ENCODE measurements at places on chromosomes 13 and 19.

DNA sequence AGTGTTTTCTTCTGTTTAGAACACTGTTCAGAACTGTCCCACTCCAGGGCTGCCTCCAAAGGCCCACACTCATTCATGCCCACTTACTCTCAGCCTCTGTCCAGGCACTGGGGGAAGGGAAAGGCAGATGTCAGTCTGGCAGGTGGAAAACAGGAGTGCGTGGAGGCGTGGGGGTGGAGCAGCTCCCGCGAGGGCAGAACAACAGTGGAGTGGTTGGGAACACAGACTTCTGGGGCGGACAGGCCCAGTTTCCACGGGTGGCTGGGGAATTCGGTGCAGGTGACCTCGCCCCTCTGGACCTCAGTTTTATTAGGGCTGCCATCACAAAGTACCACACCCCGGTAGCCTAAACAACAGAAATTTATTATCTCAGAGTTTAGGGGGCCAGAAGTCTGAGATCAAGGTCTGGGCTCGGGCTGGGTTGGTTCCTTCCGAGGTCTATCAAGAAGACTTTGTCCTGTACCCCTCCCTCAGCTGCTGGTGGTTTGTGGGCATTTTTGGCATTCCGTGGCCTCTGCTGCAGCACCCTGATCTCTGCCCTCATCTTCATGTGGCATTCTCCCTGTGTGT is 59.7 kb downstream of the SIPA1L3 start:
- DNase-seq: no peak

DNA sequence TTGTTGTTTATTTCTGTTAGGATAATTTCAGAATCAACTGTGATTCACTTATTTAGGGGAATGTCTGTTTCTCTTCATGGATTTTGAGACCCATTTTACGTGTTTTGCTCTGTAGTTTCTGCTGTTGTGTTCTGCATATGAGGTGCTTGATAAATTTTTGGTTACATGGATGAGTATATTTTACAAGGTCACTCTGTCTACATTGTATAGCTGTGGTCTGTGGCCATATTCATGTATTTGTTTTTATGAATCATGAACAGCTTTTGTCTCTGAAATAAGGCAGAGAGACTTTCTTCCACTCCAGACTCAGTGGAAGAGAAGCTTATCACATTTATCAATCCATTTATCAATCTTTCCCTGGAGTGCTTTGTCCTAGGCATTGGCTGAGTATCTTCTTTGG is 56.6 kb downstream of the PDS5B start:
- no peak for DNase-seq

GRCh38 chr13:36674337-36675212 is 755 bp downstream of the SERTM1 start:
- no peak for DNase-seq

DNA sequence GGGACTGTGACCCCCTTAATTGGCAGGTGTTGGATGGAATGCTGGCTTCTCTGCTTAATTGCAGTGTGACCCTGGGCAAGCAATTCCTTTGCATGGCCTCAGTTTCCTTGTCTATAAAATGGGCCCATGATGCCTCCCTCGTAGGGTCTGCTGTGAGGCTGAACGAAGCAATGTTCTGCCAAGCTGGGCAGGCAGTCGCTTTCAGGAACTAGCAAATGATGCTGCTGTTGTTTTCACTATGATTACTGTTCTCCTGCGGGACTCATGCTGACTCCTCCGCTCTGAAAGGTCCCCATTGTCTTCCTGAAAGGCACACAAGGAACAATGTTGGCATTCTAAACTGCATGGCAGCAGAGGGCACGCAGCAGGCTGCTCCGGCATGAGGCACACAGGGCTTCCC is 6.8 kb downstream of the BICRA start:
- no peak for DNase-seq

DNA sequence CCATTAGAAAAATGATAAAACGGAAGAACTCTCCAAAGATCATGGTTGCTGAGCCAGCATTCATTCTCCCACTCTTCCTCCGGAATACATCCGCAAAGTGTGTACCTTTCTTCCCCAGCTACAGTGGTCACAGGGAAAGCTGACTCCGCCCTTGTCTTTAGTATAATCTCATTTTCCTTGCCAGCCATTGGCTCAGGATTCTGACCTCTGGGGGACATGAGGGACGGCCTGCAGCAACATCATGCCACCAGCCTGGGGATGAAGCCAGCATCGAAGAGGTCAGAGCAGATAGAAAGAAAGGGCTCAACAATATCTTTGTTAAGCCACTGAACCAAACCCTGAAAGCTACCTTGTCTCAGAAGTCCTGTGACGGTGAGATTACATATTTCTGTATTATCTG is 46.3 kb upstream of the TPP2 start:
- no peak for DNase-seq

- DNase-seq: no peak
Observed at GRCh38 chr19:46435009-46435408, 6.3 kb upstream of the PNMA8C start.

Data from fibroblast of skin of left biceps (primary cell).